Lower leg skin (tissue), 4 donors: ENCODE measurements at places on chromosomes 7 and 10.

DNA sequence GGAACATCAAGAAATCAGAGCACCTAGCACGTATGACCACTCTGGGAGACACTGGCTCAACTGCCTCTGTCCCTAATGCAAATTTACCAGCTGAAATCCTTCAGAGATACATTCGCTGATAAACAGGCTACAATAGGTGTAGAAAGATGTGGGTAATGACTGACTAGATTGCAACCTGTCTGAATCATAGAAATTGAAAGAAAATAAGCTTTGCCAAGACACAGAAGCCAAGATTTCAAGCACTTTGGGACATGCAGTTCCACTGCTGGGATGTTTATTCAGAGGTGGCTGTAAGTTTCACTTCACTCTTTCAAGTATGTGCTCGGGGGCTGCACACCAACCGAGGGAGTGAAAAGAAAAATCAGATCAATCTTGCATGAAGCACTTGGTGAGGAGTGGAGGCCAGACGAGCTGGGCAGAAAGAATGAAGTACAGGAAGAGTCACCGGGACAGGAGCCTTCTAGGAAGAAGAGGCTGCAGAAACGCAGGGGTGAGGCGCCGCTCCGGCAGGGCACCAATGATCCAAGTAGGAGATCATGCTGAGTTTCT, 276.7 kb downstream of the PARD3 start:
- no peak for DNase-seq

DNA sequence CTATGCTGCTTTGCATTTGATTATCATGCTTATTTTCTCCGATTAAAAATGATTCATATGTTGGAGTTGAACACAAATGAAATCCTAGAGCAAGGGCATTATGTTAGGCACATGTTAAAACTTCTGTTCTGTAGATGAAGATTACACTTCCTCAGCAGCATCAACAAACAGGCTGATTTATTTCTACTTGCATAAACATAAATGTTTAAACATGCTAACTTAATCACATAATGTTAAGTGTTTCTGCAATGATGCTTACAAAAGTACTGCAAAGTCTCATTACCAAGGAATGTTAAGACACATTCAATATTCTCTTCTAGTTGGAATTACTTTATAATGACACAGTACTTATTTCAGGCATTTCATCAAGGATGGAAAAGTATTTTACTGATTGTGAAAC, 770.8 kb downstream of the ANKRD7 start:
- no peak for DNase-seq

DNA sequence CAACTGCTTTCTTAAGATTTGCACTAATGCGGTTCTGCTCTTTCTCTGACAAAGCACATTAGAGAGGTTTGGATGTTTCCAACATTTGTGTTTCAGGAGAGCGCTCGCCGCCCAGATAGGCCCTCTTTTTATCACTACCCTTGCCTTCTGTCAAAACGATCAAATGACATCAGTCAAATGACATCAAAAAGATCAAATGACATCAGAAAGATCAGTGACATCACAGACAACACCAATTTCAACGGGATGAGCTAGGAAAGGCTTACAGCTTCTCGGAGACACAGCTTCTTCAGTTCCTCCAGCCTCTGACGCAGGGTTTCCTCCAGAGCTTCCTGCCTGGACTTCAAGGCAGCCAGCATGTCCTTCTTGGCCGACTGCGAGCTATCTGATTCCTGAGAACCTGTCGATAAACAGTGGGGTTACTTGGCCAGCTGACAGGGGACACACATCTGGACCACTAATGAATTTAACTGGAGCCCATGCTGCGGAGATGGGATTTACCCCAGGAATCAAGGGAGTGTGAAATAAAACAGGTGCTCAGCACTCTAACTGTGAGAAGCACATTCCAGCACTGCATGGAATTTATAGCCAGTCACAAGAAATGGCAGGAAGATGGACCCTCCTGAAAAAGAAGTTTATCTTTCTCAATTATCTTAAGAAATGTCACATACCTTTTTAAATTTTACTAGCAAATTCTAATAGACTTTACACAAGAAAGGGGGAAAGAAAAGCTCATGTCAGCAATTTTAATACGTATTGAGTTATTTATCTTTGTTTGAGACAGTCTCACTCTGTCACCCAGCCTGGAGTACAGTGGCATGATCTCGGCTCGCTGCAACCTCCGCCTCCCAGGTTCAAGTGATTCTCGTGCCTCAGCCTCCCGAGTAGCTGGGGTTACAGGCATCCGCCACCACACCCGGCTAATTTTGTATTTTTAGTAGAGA, 88.2 kb downstream of the PRPF18 start:
- no peak for DNase-seq

- no peak for DNase-seq
These were observed 113.5 kb downstream of the RTKN2 start for GRCh38 chr10:62155054-62155680.

GRCh38 chr7:22216832-22217475, 140.0 kb downstream of the RAPGEF5 start:
- no peak for DNase-seq

DNA sequence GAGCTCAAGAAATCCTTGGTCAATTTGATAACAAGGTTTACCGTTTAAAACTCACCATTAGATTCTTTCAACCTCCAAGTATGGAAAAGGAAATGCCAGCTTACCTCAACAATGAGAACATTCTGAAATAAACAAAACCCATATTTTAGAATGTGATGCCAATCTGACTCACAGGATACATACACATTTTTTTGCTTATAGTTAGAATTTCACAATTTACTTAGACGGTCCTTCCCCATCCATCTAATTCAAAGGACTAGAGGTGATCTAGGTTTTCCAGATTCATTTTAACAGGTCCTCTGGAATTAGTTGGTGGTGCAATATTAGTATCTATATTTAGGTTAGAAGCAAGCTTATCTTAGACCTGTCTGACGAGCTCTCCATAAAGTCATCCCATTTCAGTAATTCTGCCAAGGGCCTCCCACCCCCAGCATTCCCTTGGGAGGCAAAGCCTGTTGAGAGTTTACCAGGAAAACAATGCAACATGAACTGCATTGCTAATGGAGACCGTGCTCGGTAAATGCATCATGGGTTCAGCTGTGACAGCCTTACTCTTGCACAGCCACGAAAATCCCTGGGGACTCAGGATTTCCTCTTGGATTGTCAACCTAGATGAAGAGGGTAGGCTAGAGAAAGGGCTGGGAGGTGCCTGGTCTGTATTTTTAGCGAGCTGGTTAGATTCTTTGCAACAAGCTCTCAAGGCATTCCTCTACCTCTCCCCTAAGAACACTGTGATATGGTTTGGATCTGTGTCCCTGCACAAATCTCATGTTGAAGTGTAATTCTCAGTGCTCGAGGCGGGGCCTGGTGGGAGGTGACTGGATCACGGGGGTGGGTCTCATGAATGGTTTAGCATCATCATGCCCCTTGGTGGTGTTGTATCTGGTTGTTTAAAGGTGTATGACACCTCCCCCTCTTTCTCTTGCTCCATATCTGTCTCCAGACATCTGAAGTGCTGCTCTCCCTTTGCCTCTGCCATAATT, 93.8 kb downstream of the PRTFDC1 start:
- DNase-seq: no peak

DNA sequence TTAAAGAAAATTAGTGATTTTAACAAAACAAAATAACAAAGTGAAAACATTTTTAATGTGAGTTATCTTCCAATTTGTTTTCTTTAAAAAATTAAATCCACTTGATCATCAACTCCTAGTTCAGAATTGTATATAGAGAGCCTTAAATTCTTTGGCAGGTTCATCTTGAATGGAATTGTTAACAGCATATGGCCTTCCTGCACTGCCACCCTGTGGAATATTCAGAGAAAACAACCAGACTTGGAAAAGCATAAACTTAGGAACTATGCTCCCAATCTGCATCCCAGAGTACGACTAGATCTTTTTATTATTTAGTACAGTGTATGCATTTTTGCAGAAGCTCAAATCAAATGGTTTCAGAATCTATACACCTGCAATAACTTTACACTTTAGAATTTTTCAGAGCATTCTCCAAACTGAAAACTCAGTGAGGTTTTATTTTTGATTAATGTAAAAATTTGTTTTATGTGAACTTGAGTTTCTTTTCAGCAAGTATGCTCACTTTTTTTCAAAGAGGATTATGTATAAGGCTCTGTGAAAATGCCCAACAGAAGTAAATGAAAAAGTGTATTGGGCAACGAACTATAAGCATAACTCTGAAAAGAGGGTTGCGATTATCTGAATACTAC, 44.9 kb upstream of the ANK3 start:
- DNase-seq: peak; percentile 27

DNA sequence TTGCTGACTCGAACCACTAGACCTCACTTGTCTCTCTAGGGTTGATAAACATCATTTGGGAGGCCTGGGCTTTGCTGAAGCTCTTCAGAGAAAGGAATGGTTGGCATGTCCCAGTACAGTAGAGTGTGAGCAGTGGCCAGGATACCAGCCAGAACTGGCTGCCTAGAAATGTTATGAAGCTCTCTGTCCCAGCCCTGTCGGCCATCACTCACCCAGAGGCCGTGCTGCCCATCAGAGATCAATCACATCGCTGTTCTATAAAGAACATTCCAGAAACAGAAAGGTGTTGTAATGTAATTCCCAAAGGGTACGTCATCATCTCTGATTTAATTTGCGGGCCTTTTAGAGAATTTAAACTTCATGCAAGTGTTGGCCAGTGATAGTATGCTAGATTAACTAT, 111.5 kb downstream of the PRPF18 start:
- no peak for DNase-seq

- DNase-seq: no peak
These were observed 71.5 kb downstream of the EBF3 start for GRCh38 chr10:129892548-129893052.

GRCh38 chr10:79491143-79491835, 21.0 kb upstream of the EIF5AL1 start:
- DNase-seq: peak; percentile 78

DNA sequence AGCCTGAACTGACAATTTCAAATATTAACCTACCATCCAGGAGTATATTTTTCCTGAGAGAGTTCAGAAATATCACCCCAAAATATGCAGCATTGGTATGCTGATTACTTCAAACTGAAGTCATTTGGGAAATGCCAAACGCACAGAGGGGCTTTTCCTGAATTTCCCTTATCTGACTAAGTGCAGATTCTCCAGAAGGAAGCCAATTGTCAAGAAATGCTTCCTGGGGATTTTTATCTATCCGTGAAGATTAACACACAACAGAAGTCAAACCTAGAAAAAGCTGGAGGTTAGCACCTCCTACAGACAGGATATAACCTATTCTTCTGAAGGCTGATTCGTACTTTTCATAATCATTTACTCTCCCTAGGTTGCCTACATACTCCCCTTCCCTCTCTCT, 91.0 kb downstream of the AKR1D1 start:
- DNase-seq: no peak

- no peak for DNase-seq
These were observed 128.6 kb upstream of the AOAH start for GRCh38 chr7:36852931-36853330.

- no peak for DNase-seq
These were observed 58.2 kb upstream of the BET1 start for GRCh38 chr7:94062372-94062771.

GRCh38 chr7:44063894-44064651, 1.3 kb downstream of the PGAM2 start:
- DNase-seq: peak; percentile 82

DNA sequence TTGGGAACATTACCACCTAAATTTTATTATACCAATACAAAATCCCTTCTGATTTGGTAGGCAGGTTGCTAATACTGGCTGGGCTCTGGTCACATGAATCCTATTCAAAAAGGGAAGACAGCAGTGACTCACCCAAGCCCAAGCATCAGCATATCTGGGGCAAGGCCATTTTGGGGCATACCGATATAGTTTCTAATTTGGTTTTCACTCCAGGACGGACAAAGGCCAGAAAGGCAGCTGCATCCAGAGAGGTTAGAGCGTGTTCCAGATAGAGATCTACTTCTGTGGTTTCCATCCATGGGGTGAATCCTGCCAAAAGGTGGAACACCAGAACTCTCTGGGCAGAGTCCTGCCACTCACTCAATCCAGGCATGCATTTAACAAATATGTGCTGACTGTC, 335.8 kb downstream of the ELMO1 start:
- DNase-seq: no peak

DNA sequence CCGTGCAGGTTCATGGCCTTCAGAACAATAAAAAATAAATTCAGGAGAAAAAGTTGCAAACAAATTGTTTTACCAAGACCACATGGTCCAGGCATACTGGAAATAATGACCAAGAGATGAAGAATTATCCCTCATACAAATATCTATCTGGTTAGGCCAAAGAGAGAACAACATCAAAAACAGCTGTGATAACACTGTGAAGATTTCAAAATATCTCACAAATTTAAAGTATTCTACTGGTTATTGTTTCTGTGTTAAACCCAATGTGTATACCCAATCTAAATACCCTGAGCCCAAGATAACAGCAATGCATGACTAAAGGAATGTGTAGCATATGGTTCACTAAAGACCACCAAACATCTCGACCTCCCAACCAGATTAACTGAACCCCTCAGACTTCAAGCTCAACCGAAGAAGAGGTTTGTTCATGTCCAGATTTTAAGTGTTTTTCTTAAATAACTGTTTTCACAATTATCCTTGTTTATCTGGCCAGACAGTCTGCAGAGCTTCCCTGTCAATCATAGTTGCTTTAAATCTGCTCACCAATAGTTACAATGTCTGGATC, 10.9 kb downstream of the OR9A2 start:
- DNase-seq: no peak

DNA sequence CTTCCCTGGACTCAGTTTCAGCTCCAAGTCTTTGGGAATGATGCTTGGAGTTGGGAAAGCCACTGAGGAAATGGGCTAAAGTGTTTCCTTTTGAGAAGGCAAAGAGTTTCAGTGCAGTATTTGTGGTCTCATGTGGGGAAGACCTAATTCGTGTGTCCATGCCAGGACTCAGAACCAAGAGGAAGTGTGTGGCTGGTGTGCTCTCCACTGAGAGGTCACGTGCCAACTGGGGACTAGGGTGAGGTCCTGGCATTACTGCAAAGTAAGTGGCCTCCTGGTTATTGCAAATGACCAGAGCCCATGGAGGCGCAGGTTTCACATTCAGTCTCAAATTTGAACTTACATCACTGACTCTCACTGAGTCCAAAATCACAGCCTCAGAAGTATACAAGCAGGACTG, 48.6 kb upstream of the ITPRID1 start:
- DNase-seq: peak; percentile 17

GRCh38 chr7:57354679-57355338, 95.2 kb upstream of the ZNF716 start:
- DNase-seq: no peak

DNA sequence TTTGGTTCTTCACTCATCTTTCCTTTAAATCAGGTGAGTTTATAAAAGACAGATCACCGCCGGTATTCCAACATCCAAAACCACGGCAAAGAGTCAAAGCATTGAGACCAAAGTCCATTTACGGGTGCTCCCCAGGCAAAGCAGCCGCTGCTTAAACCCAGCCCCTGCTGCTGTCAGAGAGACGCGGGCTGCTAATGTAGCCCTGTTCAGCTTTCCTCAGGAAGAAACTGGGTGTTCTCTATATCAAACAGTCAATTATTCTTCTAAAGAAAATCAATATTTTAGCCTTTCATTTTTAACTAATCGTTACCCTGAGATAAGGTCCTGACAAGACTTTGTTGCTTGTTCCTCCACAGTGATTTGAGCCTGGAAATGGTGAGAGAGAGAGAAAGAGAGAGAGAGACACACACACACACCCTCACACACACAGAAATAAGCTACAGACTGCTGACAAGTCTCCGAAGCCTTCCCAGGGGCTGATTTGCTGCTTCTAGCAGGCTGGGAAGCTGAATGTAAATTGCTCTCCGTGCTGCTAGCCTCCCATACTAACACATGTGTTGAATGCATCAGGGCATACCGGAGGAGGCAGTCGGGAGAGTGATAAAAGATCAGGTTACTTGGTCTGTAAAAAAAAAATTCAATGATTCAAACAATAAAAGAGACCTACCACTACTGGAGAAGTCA, 183.0 kb upstream of the ANK3 start:
- DNase-seq: no peak

GRCh38 chr7:157844141-157844540, 507.3 kb downstream of the DNAJB6 start:
- no peak for DNase-seq
